Activated T-cell treated with anti-CD3 and anti-CD28 coated beads for 4 hours (primary cell): ENCODE measurements at places on chromosomes 5 and 9.

DNA sequence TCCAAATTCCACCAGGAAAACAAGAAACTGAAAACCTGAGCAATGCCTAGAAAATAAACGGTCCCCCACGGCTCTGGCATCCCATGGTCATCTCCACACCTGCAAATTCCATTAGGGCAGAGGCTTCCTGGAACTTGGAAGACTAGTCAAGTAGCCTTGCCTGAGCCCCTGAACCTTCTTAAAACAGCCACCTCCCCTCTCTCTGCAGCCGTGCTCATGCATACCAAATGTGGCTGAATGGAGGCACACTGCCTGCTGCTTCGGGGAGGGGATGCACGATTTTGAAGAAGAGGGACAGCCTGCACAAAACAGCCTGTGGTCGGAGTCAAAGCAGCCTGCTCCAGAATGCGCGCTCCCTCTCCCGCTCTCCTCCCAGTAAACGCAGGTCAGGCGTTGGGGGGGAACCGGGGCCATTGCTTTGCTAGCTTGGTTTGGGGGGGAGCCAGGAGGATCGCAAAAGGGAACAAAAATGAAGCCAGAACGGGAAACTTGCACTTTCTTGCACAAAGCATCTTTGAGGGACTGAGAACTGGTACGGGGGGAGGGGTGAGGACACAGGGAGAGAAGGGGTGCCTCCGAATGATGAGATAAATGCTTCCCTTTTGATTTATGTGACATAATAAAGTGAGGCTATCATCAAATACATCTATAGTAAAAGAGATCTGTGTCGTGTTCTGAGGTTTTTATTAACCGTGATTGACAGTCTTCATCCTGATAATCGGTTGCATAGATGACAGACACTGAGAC, at the start of gene TRPM3:
Gene TRPM3, minus strand, starts transcription at position 347 of the 747 bp plus-strand sequence. Its CDS starts 267 bp downstream, at position 80.
- DNase-seq: no peak

DNA sequence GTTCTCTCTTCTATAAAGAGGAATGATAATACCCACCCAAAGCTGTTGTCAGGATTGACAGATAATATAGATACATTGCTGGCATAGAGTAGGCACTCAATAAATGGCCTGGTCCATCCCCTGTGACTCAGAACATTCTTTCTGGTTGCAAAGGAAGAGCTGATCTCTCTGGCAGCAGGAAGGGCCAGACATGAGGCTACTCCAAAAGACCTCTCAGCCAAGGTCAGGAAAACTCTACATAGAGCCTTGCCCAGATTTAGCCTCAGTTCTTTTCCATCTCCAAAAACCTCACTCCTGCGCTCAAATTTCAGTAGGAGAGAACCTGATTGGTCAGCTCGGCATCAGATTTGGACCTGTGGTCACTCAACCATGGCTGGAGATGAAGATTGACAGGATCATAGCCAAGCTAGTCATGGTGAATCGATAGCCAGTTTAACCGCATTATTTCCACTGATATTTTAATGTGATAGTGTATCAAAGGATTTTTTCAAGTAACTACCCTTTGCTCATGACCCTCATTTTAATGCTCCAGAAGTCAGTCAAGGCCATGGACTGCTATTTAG, 319.6 kb downstream of the DRD1 start:
- no peak for DNase-seq

GRCh38 chr9:131885144-131885609, 145.3 kb upstream of the RAPGEF1 start:
- no peak for DNase-seq

- DNase-seq: no peak
Observed at GRCh38 chr5:122101636-122102285, 23.7 kb upstream of the LOX start.

DNA sequence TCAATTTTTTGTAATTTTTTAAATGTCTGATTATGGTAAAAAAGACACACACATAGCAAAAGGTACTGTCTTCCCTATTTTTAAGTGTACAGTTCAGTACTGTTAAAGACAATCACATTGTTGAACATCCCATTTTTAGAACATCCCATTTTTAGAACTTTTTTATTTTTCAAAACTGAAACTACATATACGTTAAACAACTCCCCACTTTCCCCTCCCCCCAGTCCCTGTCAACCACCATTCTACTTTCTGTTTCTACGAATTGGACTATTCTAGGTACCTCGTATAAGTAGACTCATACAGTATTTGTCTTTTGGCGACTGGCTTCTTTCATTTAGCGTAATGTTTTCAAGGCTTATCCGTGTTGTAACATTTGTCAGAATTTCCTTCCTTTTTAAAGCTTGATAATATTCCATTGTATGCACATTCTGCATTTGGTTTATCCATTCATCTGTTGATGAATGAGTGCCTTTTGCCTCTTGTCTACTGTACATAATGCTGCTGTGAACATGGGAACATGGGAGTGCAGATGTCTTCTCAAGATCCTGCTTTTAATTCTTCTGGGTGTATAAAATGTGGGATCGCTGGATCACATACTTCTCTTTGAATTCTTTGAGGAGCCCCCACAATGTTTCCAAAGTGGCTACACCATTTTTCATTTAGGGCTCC, 154.0 kb downstream of the PIK3R1 start:
- DNase-seq: peak; percentile 35

DNA sequence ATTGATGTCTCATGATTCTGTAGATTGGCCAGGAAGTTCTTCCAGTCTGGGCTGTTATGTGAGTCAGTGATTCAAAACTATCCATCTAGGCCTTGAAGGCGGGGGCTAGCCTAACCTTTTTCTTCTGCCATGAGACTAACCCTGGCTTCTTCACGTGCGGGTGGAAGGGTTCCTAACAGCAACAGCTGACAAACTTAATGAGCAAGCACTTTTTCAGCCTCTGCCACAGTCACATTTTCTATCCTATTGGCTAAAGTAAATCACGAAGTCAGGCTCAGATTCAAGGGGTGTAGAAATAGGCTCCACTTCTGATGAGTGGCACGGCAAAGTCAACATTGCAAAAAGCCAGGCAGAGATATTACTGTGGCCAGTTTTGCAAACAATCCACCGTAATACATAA, 68.4 kb downstream of the STK32A start:
- no peak for DNase-seq

- DNase-seq: no peak
Observed at GRCh38 chr5:57097526-57097925, 76.3 kb upstream of the GPBP1 start.

GRCh38 chr9:117233016-117233415, 181.8 kb downstream of the ASTN2 start:
- DNase-seq: no peak

DNA sequence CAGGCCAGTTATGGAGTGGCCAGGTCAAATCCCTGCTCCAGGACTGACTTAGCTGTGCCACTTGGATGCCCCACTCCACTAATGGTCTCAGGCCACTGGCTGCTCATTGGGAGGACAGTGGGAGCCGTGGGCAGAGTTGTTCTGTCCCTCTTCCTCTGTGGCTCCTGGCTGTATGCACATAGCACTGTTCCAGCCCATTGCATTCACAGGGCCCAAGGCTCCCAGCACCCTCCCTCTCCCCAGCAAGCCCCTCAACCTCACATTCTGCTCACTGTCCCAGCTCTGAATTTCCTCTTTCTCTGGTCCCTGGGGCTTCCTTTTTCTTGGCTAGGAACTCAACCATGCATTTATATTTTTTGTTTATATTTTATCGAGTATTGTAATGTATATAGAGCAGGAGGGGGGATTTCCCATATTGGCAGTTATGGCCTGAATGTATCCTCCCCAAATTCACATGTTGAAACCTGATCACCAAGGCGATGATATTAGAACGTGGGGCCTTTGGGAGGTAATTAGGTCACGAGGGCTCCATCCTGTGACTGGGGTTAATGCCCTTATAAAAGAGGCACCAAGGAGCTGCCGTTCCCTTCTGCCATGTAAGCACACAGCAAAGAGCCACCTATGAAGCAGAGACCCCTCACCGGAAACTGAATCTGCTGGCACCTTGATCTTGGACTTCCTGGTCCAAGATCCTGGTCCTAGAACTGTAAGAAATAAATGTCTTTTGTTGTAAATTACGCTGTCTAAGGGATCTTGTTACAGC, 17.0 kb upstream of the MVB12B start:
- no peak for DNase-seq

DNA sequence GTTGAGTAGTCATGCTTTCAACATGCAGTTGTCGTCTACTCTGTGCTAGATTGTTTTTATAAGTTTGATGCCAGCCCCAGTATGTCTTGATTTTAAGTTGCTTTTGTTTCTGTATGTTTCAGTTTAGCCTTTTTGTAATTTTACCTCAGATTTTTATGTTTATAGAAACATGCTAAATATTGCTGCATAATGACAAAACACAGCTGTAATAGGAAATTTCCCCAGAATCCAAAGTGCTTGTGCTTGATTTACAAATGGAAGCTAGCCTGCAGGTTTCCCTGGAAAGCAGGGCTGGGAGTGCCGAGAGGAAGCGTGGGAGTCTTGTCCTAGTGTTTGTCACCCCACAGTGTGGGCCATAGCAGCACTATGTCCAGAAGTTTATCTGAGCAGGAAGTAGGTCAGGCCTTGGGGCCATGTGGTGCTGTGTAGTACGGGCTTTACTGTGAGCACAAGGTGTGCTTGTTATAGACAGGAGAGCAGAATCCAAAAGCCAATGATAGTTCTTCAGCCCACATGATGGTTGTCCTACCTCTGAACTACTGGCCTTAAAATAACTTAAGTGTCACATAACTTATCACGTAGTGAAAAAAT, 100.0 kb upstream of the NREP start:
- no peak for DNase-seq

DNA sequence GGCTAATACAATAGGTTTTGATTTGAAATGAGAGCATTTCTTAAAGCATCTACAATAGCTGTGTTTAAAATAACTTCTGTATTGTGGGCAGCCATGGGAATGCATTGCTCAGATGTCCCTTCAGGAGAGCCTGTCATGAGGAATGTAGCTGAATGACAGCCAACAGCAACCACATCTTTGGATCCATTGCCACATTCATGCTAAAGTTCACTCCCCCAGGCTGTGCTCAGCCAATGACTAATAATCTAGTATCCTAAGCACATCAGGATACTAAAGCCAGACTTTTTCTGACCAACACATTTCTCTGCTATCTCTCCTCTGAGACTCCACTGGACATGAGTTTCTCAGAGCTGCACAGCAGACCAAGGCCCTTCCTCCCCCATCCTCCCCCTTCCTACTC, 45.5 kb downstream of the HTR1A start:
- DNase-seq: no peak

DNA sequence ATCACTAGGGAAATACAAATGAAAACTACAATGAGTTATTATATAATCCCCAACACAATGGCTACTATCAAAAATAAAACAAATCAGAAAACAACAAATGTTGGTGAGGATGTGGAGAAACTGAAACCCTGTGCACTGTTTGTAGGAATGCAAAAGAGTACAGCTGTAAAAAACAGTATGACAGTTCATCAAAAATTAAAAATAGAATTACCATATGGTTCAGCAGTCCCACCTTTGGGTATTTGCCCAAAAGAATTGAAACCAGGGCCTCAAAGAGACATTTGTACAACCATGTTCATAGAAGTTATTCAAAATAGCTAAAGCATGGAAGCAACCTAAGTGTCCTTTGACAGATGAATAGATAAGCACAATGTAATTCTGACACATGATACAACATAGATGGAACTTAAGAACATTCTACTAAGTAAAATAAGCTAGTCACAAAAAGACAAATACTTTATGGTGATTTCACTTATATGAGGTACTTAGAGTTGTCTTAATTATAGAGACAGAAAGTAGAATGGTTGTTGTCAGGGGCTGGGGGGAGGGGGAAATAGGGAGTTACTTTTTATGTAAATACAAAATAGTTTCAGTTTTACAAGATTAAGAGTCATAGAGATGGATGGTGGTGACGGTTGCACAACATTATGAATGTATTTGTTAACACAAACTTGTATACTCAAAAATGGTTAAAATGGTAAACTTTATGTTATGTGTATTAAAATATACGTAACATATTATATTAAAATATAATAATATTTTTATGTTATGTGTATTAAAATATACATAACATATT, 102.8 kb downstream of the KCTD16 start:
- DNase-seq: no peak

- DNase-seq: no peak
Observed at GRCh38 chr9:14813336-14814248, 91.1 kb upstream of the CER1 start.
